Dorsolateral prefrontal cortex (tissue), 122 donors: ENCODE measurements at places on chromosomes 7 and 10.

- DNase-seq = no peak
These were observed 160.0 kb downstream of the HDAC9 start for GRCh38 chr7:18655506-18655905.

DNA sequence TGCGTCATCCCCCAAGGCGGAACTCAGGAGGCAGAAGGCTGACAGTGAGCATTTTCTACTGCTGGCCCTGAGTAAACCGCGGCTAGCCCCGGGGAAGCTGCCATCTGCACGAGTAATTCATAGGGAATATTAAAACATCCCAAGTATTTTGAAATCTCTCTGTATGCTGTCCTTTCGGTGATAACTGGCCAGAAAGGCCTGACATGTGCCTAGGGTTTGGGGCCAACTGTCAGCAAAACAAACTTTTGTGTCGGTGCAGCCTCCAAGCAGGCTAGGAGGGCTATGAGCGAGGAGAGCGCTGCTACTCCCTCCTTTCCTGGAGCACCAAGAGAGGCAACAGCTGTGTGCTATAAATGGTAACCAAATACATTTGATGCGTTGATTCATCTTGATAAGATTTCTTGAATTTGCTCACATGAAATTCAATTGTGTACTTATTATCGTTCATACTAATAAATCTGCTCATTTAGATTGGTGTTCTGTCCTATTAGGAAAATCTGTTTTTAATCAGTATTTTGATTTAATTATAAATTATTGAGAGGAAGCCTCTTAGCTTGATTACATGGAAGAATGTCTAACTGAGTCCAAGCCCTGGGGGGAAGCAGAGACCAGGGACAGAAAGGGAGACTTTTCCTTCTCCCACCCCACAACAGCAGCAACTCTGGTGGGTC lies 124.4 kb upstream of the NPS start:
- no peak for DNase-seq

GRCh38 chr10:17387861-17388503 lies 66.4 kb downstream of the ST8SIA6 start:
- no peak for DNase-seq

DNA sequence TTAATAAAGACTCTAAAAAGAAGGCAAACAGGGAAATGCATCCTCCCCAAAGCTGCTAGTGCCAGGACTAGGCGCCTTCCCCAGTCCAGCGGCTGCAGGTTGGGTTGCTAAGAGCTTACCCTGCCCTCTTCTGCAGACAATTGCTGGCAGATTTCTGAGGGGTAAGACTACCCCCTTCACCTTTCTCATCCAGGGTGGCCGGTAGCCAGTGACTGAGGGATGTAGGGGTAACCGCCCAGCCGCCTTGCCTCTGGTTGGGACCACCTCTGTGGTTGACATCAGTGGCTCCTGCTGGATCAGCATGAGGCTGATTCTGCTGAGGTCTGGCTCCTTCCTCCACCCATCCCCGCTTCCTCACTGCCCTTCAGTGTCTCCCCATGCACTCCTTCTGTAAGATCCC lies 71.2 kb downstream of the ADCYAP1R1 start:
- no peak for DNase-seq

DNA sequence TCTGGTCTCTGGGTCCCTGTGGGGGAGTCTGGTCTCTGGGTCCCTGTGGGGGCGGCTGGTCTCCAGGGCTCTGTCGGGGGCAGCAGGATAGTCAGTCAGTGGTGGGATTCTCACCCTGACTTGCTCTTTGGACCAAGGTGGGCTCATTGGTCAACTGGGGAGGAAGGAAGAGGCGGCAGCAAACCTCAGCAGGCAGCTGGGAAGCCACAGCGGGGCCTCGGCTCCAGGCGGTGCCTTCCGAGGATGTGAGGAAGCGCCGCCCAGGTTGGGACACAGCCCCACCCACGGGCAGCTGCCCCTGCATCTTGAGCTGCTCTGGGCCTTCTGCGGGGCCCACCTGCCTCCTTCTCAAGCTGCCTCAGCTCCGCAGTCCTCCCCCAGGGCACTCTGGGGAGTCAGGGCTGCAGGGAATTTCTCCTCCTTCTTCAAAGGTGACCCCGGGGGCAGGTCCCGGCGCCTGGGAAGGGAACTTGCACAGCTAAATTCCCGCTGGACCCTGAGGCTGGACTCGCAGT lies 20.4 kb upstream of the KNDC1 start:
- DNase-seq = peak; percentile 29

GRCh38 chr10:21532694-21533466 lies 1.2 kb upstream of the MLLT10 start:
- no peak for DNase-seq

DNA sequence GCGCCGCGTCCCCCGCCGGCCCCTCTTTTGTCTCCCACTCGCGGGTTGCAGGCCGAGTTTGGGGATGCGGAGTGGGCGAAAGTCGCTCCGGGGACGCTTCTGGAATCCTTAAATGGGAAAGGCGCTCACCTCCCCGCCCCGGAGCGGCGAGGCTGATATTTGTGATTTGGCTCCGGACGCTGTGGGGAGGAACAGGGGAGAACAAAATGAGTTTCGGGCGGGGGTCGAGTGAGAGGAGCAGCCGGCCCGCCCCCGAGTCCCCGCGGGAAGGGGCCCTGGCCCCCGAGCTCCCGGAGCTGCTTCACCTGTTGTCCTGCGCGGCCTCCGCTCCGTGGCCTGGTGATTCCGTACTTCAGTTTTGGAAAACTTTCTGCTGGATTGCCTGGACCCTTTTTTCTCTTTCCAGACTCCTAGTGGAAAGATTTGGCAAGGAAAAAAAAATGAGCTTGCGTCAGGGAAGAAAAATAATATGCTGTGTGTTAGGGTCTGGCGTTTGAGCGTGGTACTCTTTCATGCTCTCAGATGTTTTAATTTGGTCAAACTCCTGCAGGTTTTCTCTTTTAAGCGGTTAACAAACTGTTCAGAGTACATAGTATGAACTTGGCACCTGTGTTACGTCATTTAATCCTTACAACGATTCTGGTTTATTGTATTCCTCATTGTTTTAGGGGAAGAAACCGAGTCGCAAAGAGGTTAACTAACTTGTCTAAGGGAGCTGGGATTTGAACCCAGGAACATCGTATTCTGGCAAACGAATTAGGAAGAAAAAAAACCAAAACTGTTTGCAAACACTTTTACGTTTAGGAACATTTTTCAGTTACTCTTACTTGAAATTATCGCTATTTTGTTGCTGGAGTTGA lies 924 bp downstream of the BMPR1A start:
- peak; percentile 22 for DNase-seq

GRCh38 chr7:157402911-157403534 lies 66.2 kb downstream of the DNAJB6 start:
- no peak for DNase-seq

DNA sequence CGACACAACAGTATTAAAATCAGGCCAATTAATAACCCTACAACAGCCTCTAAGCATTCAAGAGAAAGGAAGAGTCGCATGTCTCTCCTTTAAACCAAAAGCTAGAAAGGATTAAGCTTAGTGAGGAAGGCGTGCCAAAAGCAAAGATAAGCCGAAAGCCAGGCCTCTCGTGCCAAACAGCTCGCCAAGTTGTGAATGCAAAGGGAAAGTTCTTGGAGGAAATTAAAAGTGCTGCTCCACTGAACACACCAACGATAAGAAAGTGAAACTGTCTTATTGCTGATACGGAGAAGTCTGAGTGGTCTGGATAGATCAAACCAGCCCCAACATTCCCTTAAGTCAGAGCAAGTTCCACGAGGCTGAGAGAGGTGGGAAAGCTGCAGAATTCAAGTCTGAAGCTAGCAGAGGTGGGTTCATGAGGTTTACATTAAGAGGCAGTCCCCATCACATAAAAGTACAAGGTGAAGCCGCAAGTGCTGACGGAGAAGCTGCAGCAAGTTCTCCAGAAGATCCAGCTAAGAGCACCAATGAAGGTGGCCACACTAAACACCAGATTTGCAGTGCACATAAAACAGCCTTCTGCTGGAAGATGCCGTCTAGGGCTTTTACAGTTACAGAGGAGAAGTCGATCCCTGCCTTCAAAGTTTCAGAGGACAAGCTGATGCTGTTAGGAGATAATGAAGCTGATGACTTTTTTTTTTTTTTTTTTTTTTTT lies 194.8 kb downstream of the MAD1L1 start:
- DNase-seq = no peak

- DNase-seq = no peak
These were observed 174.8 kb downstream of the TNS3 start for GRCh38 chr7:47407136-47407535.

- peak; percentile 56 for DNase-seq
These were observed 1.0 kb downstream of the PFKP start for GRCh38 chr10:3068201-3068967.

DNA sequence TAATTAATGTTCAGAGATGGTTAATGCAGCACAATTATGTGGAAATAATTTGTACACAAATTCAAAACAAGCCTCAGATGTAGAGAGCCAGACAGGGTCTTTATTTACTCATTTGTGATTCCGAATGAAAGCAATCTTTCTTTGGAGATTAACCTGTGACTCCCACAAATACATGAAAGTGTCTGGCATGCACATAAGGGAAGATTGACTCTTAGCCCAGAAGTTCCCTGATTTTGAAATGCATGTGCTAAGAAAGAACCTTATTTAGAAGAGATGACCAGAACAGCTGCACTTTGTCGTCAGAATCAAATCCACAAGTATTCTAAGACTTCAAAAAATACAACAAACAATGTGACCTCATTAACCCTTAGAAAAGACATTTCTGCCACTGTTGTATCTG lies 45.1 kb downstream of the RNLS start:
- DNase-seq = no peak

- DNase-seq = no peak
These were observed 6.5 kb upstream of the PODXL start for GRCh38 chr7:131562941-131563340.

DNA sequence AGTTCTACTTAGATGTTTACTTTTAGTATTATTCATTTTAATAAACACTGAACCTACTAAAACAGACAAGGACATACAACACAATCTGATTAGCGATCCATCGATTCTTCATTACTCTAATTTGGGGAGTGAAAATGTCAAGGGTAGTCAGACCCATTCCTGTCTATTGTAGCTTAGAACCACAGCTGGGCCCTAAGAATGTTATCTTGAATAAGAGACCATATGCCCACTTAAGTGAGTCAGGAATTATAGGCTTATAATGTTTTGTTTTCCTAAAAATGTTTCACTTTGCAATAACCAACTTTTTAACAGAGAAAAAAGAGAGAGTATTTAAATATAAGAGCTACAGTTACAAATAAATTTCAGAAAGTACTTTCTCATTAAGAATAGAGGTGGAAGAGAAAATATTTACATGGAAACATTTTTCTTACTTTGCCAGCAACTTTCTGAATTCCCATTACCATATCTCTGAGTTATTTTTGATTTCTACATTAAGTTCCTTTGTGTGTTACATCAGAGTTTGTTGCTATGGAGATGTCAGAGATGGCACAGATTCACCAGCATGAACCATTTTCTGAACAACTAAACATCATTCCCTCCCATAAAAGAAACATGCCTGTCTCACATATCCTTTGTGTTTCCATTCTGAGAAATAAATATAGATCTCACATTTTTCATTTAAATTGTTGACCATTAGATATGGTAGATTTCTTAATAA lies 75.4 kb upstream of the SLC13A1 start:
- no peak for DNase-seq

GRCh38 chr10:49265885-49266284 lies 33.1 kb upstream of the C10orf71 start:
- DNase-seq = no peak

- no peak for DNase-seq
These were observed 51.3 kb downstream of the NHLRC2 start for GRCh38 chr10:113905756-113906155.

DNA sequence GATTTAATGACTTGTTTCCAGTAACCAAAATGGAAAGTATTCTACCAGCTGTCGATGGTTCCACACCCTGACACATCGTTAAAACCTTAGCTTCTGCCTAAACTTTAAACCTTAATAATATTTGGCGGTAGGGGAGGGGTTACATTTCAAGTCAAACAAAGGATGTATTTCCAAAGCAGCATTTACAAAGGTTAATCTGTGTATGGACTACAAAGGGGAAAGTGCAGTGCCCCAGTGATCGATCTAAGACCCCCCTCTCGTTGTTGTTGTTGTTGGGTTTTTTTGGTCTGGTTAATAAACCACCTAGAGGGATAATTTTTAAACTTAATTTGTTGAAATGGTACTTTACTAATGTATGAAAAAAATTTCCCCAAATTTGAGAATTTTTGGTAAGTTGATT lies 1.1 kb upstream of the STEAP2 start:
- DNase-seq = no peak

GRCh38 chr7:107461938-107462533 lies 7.8 kb upstream of the GPR22 start:
- no peak for DNase-seq

- no peak for DNase-seq
These were observed 16.0 kb downstream of the RASGEF1A start for GRCh38 chr10:43250615-43251418.

- DNase-seq = peak; percentile 85
These were observed 31.2 kb downstream of the ZNF467 start for GRCh38 chr7:149742075-149742701.

DNA sequence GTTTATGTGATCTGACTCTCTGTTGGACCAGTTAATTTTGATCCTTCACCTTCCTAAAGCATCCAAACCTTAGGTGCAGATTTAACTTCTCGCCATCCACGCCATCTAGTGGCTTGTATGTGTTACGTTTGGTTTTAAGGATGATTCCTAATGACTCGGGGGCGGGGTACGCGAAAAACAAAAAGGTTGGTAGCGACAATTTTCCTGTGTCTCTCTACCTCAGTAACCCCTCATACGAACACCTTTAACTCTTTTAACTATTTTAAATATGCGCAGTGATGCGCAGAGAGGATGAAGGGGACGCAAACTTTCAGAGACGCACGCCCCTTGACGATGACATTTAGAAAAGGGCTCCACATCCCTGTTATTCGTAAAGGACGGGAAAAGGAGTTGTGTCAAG lies 714 bp upstream of the KCND2 start:
- no peak for DNase-seq

DNA sequence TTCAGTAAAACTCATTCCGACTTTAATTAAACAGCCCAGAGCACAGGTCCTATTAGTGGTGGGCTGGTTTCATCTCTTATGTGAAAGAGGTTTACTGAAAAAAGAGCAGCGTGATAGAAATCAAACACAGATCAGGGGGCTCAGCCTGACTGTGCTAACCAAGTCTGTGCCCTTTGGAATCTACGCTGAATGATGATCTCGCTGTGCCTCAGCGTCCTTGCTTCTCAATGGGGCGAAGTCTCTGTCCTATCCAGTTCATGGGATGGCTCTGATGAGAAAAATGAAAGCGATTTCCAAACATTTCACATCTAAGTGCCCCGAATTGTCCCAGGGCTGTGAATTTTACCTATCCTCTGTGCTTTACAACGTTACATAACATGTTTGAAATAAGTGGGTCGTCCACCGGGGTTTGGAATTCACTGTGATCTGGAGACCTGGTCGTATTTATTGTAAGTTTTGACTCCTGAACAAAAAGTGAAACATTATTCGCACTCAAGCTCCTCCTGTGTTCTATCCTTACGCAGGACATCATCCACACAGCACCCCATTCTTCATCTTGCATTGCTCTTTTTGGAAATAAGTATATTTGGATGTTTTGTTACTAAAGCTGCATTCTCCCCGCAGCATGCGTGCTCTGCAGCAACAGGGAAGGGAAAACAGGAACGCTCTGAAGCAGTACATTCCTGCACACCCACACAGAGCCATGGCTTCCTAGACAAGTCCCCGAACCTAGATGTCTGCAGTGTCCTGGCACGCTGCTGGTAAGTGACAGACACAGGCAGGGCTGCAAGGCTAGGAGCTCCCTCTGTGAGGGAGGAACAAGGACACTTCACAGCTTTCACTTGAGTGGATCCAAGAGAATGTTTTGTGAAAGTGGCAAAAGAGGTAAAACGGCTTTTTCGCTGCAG lies 83.5 kb downstream of the SLC37A3 start:
- DNase-seq = peak; percentile 19

- DNase-seq = peak; percentile 2
These were observed 4.2 kb upstream of the HOXA10 start for GRCh38 chr7:27178366-27178765.
